ENCODE measurements at places on chromosomes 11 and 22. TPM values are rescaled to one million over a fixed set of nuclear protein-coding genes. Genes with fewer than 3 reads are reported as not detected.
A peak's percentile ranks its signal among the peaks of the same experiment; 100 is the strongest.

RAB36 gene
- total RNA-seq, result 11.2 TPM

ACER3 gene
- total RNA-seq, result 37.0 TPM

PTGDR2 gene
- total RNA-seq, result 0.23 TPM

FAM83F gene
- total RNA-seq, result 1.0 TPM

- DNase-seq, result no peak
Observed at GRCh38 chr11:15113381-15113780, 1.3 kb upstream of the INSC start.

- DNase-seq, result peak; percentile 10
Observed at GRCh38 chr22:27994481-27995331, 75.7 kb upstream of the PITPNB start.

DNA sequence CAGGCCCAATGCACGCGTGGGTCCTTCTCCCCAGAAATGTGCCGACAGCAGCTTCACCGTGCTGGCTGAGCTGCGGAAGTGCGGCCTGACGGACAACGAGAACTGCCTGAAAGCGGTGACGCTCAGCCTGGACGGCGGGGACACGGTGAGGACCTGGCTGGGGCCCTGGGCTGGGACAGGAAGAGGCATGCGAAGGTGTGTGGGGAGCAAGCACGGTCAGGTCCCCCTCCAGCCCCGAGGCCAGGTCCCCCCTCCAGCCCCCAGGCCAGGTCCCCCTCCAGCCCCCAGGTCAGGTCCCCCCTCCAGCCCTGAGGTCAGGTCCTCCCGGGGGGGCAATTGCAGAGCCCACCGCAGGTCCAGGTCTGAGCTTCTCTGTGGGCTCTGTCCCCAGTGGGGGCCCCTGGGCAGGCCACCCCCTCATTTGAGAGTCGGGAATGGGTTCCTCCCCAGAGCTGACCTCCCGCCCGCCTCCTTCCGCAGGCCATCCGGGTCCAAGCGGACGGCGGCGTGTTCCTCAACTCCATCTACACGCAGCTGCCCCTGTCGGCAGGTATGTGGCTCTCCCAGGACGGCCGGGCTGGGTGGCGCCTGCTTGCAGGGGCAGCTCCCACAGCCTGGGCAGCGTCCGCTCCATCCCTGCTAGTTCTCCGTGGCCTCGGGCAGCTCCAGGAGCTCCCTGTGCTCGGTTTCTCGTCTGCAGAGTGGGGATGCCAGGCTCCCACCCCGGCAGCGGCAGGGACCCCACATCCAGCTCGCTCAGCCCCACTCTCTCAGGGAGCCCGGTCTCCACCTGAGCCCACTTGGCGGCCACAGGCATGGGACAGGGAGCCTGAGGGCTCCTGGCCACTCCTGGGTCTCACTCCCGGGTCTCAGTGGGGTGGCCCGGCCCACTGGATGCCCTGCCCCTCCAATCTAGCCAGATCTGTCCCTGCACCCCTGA is 7.9 kb downstream of the MUC5B start:
- no peak for DNase-seq

DNA sequence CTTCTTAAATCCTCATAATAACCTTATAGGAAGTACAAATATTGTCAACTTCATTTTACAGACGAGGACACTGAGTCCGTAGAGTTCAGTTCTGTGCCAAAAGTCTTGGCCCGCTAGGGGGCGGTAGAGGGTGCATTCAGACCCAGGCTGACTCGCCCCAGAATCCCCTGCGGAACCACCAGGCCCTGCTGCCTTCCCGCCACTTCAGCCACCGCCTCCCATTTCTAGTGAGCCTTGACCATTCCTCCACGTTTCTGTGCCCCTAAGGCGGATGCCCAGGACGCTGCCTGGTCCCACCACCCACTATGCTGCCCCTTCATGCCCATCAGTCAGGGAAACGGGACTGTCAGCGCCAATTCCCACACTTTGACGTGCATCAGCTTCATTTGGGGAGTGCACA is 19.1 kb downstream of the SYT13 start:
- no peak for DNase-seq

DNA sequence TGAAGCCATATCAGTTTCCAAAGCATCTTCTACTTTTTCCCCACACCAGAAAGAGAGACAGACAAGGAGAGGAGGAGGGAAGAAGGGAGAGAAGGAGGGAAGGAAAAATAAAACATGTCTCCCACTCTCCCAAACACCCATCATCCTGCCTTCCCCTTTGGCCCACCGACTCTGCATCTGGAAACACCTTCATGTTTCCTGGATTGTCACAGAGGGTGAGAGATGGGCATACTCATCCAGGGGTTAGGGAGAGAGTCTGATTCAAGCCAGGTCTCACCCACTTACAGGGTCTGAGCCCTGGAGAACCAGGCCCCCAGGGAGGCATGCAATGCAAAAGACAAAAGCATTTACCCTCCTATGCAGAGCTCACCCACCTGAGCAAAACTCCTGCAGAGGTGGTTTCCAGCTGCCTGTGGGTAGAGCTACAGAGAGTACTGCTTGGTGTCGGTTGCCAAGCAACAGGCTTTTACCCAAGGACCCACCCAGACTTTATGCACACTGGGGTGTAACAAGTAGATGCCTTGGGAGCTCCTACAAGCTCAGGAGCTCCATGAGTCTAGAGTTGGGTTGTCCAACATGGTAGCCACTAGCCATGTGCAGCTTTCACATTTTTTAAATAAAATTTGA is 33.4 kb downstream of the MN1 start:
- DNase-seq, result no peak

- no peak for DNase-seq
Observed at GRCh38 chr22:39946503-39947219, 13.5 kb upstream of the TMA7B start.

- no peak for DNase-seq
Observed at GRCh38 chr11:1073851-1074243, 827 bp upstream of the MUC2 start.

GRCh38 chr11:6094186-6094585 is 13.3 kb upstream of the OR56B4 start:
- no peak for DNase-seq

- DNase-seq, result peak; percentile 92
Observed at GRCh38 chr22:38056969-38057891, at the start of gene PICK1. Gene PICK1 (plus strand): TSS chr22:38057404. CDS start chr22:38057810, 406 bp downstream.

DNA sequence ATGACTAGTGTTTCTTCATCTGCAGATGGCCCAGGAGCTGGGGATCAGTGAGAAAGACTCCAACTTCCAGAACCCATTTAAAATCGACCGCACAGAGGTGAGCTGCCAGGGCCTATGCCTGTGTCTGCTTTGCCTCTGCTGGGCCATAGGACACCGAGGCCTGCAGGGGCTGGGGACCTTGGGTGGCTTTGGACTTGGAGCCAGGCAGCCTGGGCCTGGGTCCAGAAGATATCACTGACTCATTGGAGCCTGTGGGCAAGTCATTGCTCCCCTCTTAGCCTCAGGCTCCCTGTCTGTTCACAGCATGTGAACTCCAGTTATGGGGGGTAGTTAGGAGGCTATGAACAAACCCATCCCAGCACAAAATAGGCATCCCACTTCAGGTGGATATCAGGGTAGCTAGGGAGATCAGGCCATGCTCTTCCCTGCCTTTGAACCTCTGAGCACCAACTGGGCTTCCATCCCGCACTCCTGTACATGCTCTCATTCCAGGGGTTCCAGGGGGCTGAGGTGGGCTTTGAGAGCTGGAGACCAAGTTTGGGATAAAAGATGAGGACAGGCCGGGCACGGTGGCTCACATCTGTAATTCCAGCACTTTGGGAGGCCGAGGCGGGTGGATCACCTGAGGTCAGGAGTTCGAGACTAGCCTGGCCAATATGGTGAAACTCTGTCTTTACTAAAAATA is 13.4 kb downstream of the CCDC134 start:
- no peak for DNase-seq

DNA sequence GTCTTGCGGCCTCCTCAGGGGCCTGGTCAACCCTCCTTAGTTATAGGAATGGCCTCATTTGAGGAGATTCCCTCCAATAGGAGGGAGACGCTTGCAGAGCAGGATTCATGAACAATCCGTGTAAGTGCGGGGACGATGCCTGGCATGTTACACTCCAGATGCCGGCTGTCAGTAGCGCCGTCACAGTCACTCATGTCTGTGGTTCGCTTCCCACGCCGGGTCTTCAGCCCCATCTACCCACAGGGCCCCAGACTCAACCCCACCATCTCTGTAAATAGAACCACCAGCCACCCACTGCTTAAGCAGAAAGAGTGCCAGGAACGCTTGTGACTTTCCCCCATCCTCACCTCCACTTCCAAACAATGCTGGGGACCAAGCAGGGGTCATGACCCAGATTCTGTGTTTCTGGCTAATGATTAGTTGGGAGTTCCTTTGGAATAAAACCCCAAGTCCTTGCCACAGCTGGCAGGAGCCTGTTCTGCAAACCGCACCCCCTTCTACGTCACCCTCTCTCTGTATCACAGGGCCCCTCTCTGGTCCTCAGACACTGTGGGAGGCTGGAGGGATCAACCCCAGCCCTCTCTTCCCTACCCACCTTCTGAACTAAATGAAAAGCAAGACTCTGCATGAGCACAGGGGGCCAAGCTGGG is 38.8 kb upstream of the TOLLIP start:
- DNase-seq, result peak; percentile 23

GRCh38 chr11:120391854-120392253 is 55.6 kb downstream of the ARHGEF12 start:
- no peak for DNase-seq

DNA sequence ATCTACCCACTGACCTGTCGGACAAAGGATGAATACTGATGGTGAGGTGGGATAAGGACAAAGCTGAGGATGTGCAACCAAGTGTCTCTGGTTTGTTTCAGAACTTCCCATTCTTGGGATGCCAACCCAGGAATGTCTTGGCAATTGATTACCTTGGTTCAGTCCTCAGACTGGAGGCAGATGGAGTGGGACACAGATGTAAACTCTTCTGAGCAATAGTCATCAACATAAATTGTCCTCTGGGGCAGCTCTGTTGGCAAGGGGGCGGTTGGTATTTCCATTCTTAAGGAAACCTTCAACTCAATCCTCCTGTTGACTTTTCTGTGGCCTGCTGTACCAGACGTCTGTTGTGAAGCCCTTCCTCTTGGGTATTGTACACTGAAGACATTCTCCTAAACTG is 6.8 kb downstream of the ABTB2 start:
- DNase-seq, result no peak

DNA sequence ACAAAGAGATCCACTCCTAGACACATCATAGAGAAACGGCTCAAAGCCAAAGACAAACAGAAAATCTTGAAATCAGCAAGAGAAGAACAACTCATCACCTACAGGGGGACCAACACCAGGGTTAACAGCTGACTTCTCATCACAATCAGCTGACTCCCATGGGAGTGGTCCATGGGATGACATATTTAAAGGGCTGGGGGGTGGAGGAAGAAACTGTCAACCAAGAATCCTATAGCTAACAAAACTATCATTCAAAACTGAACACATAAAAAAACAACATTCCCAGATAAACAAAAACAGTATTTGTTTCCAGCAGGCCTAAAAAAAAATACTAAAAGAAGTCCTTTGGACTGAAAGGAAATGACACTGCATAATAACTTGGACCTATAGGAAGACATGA is 86.7 kb downstream of the APOL5 start:
- no peak for DNase-seq

- DNase-seq, result peak; percentile 71
Observed at GRCh38 chr22:44625981-44626687, 75.9 kb upstream of the PRR5 start.

GRCh38 chr22:22118987-22119386 is 125.6 kb upstream of the VPREB1 start:
- DNase-seq, result no peak

- no peak for DNase-seq
Observed at GRCh38 chr11:107695446-107695845, 16.4 kb downstream of the SLN start.

DNA sequence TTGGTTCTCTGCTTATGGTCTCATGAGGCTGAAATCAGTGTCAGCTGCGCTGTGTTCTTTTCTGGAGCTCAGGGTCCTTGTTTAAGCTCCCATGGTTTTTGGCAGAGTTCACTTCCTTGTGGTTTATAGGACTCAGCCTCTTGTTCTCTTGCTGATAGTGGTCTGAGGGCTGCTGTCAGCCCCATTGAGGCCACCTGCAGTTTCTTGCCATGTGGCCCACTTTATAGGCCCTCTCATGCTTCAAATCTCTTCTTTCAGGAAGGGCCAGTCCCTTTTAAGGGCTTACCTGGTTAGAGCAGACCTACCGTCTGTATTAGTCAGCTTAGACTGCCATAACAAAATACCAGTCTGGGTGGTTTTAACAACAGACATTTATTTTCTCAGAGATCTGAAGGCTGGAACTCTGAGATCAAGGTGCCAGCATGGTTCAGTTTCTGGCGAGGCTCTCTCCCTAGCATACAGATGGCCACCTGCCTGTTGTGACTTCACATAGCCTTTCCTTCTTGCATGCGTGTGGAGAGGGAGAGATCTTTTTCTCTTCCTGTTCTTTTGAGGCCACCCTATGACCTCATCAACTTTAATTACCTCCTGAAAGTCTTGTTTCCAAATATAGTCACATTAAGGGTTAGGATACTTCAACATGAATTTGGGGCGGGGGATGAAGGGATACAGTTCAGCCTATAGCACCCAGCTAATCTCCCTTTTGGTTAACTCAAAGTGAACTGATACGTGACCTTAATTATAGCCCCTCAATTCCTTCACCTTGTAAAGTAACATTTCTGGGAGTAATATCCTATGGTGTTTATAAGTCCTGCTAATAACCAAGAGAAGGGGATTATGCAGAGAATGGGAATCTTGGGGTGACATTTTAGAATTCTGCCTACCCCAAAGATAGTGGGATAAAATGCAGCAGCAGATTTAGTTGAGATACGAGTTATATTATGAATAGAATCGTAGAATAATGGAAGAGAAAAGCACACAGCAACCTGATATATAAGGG is 131.8 kb downstream of the UVRAG start:
- DNase-seq, result peak; percentile 49

- DNase-seq, result no peak
Observed at GRCh38 chr11:106304274-106304673, 226.8 kb downstream of the AASDHPPT start.

DNA sequence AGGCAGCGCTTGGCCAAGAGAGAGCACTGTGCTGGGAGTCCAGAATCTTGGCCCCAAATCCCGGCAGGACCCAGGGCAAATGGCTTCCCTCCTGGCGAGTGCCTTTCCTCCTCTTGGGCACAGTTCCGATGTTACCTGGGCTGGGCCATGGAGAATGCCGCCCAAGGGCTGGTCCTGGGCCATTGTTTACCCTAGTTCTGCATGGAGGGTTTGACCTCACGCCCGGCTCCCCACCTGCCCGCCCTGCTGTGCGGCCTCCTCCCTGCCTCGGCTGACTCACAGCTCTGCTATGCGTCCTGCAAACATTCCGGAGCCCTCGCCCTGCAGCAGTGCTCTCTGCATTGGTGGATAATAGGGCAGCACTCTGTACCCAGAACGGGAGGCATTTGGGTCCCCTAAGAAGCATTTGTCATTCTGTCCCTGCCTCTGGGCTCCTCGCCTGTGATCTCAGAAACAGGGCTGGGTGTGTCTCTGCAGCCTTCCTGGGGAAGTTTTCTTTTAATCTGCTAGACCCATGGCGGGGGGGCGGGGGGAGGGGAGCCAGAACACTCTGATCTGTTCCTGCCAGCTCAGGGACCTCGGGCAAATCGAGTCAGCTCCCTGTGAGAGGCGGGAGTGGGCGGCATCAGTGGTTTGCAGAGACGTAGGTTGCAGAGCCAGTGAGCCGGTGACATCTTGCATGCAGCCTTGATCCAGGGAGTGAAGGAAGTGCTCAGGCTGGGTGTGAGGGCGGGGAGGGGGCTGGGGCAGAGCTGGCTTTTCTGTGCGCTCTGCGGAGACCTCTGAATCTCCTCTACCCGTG is 32.9 kb upstream of the SMIM38 start:
- peak; percentile 75 for DNase-seq

All from lung (tissue), 17 donors.